GM23338 (cell line): ENCODE measurements at places on chromosomes 2 and 18.

GRCh38 chr18:70468861-70469547, 180.2 kb downstream of the SOCS6 start:
- no peak for DNase-seq

- peak; percentile 78 for DNase-seq
These were observed 2.6 kb downstream of the DYSF start for GRCh38 chr2:71455741-71456569.

- peak; percentile 62 for DNase-seq
These were observed 203.5 kb downstream of the SEPTIN10 start for GRCh38 chr2:109410039-109410815.

- no peak for DNase-seq
These were observed 41.4 kb upstream of the ALPP start for GRCh38 chr2:232336981-232337720.

DNA sequence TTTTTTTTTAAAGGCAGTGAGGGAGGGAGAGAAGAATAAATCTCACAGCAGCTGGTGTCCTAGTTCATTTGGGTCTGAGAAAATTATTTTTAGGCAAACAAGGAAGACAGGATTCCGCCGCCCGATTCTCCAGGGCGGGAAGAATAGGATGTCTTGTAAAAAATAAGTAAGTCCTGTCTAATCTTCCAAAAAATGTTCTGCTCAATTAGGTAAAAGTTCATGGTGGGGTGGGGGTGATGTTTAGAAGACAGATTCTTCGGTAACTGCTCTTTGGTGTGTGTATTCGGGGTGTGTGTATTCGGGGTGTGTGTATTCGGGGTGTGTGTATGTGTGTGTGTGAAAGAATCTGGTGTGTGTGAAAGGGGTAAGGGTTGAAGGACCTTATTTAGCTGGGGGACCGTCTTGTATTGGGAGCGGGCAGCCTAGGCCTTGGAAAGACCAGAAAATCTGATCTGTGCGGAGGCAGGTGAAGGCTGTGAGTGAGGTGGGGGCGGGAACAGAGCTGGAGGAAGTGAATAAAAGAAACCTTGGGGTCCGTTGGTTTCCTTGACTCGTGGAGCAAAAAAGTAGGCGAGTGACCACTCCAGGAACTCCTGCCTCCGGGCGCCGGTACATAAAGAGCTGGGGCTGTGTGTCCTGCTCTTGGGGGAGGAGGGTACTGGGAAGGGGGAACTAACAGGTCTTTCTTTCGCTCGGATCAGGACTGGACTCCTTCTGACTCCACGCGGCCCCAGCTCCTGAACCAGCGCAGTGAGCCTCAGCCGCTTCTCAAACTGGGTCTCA, 4.4 kb upstream of the PAX3 start:
- peak; percentile 39 for DNase-seq
